Activated T-helper 1 cell treated with anti-CD3 and anti-CD28 coated beads, Interleukin-2, amount 50 U/mL, for 16 hours (primary cell): ENCODE measurements at places on chromosomes 2 and 18.

DNA sequence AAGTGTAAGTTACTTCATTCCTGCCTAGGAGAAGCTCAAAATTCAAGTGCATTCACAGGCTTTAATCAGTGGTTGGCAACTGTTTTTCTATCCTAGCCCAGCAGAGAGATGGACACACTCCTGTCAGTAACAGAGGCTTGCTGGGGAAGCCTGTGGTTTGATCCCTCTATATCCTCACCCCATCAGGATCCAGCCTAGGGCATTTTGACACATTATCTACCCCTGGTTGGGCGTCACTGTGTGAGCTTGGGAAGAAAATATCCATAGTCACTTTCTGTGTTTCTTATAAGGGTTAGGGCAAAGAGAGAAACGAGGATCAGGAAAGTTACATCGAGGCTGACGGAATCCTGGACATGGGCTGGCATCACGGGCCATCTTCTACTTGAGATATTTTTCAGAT, 10.0 kb downstream of the NT5DC4 start:
- DNase-seq, result no peak

DNA sequence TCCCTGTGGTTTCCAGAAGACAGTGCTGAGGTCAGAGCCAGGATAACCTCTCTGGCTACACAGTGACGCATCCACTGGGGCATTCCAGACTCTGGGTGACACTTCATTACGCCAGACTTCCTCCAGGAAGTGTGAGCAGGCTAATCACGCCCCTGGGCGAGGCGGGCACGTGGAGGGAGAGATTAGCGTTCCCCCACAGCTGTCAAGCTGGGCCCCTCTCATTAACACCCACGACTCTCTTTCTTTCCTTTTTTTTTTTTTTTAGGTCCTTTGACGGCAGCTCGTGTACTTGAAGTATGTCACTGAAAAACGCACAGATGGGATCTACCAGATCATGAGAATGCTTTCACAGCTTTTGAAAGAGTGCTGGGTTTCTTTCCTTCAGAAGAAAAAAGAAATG, 274.6 kb downstream of the AFF3 start:
- DNase-seq, result no peak

DNA sequence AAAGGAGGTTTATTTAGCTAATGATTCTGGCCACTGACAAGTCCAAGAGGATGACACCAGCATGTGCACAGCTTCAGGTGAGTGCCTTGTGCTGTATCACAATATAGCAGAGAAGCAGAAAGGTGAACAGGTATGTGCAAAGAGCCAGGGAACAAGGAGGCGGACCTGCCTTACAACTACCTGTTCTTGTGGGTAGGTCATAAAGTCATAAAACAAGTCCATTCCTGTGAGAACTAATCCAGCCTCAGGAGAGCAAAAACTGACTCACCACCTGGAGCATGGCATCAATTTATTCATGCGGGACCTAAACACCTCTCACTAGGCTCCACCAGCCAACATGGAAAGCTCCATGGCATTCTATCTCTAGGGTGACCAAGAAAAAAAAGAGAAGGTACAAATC, 234.2 kb downstream of the ASXL3 start:
- DNase-seq, result no peak

- DNase-seq, result no peak
Measured at GRCh38 chr2:127392133-127392827, 4.5 kb upstream of the MAP3K2 start.

- no peak for DNase-seq
Measured at GRCh38 chr2:8623958-8624591, 57.8 kb upstream of the ID2 start.

- no peak for DNase-seq
Measured at GRCh38 chr18:21636769-21637168, 24.7 kb downstream of the SNRPD1 start.

GRCh38 chr18:30457156-30457555, 585.4 kb downstream of the DSC3 start:
- no peak for DNase-seq

- no peak for DNase-seq
Measured at GRCh38 chr2:55947752-55948151, 24.2 kb upstream of the EFEMP1 start.

DNA sequence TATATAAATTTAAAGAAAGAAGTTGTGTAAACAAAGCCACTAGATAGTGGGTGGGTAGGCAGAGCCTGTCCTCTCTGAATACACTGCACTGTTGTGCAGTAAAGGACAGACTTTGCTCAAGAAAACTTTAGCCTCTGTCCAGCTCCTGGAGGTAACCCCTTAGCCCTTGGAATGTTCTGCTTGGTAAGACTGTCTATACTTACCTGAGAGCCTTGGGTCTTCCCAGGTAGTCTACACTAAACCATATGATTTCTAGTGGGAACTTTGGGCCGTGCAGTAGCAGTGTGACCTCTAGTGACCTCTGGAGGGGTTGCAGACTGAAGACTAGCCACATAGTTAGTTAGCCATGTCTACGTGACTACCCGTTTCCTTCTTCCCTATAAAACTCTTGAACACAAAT, 678.3 kb upstream of the NRXN1 start:
- no peak for DNase-seq

DNA sequence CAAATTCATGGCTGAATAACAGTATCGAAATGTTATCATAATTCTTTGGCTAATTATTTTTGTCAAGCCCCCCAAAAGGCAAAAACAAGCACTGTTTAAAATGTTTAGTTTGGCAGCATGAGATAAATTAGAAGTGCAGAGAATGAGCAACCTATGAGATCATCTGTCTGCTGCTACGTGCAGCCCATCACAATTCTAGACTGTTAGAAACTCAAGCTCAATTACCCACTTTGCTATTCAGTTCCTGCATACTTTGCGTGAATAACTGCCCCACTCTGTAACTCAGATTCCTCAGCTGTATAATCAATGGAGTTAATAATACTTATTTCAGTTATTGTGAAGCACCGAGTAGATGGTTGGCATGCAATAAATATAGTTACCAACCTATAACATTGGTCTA, 1181.9 kb downstream of the DPP10 start:
- DNase-seq, result no peak

DNA sequence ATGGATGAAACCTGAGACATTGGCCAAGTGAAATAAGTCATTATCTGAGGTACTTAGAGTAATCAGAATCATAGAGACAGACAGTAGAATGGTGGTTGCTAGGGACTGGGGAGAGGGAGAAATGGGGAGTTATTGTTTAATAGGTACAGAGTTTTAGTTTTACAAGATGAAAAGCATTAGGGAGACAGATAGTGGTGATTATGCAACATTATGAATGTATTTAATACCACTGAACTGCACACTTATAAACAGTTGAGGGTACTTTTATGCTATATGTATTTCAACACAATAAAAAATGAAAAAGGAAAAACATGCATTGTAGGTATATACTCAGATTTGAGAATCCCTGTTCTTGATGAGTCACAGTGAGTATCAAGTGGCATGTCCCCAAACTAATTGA, 59.7 kb downstream of the EPC2 start:
- DNase-seq, result no peak

DNA sequence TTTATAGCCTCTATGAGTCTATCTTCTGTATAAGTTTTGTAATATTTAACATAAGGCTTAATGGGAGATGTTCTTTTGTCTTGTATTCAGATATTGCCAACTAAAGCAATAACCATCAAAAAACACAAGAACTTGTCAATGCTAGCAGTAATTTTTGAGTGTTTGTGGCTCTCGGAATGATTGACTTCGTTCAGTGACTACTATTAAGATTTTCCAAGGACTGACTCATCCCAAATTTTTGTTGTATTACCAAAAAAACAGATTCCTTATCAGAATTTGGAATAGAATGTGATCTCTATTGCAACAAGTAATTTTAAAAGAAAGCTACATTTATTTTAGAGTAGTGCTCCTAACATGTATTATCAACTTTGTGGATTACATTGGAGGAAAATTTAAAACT, 8.1 kb downstream of the NABP1 start:
- DNase-seq, result no peak

DNA sequence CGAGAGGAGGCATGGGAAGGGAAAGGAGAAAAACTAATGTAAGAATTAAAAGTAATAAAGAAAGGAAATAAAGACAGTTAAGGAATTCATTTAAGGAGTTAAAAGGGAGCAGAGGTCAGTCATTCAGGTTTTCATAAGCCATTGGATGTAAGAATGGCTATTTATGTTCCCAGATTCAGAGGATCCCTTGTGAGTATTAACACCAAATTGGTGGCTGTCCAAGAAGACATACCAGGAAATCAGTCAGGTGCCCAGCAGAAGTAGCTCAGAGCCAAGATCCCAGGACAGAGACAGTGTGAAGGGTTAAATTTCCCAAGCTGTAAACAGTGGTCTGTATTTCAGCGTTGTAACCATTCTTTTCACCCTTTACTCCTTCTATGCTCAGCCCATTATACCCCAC, 550.4 kb downstream of the BCL11A start:
- DNase-seq, result no peak

GRCh38 chr2:21944536-21944935, 820.8 kb downstream of the TDRD15 start:
- no peak for DNase-seq

DNA sequence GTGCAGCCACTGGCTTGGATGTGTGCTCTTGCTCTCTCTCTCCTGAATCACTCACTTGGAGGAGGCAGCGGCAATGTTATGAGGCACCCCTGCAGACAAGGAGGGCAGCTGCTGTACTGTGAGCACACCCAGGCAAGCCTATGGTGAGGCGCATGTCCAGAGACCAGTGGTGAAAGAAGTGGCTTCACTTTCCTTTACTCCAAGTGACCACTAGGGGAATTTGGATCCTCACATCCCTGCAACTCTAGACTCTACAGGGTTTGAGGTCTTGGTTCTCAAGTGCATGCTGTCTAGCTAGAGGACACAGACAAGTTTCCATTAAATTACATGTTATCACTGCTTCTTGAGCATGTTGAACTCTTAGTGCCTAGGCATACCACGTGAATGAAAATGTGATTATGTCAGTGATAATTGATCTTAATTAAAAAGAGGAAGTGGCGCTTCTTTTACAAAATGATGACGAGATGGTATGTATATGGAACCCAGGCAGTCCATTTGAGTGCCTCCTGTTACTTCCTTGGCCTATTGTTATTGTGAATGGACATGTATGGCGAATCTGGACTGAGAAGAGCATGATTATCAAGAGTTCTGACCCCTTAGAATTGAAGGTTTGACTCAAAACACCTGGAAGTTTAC, 181.0 kb upstream of the CDH2 start:
- no peak for DNase-seq

- no peak for DNase-seq
Measured at GRCh38 chr18:40208958-40209357, 1746.1 kb upstream of the PIK3C3 start.

DNA sequence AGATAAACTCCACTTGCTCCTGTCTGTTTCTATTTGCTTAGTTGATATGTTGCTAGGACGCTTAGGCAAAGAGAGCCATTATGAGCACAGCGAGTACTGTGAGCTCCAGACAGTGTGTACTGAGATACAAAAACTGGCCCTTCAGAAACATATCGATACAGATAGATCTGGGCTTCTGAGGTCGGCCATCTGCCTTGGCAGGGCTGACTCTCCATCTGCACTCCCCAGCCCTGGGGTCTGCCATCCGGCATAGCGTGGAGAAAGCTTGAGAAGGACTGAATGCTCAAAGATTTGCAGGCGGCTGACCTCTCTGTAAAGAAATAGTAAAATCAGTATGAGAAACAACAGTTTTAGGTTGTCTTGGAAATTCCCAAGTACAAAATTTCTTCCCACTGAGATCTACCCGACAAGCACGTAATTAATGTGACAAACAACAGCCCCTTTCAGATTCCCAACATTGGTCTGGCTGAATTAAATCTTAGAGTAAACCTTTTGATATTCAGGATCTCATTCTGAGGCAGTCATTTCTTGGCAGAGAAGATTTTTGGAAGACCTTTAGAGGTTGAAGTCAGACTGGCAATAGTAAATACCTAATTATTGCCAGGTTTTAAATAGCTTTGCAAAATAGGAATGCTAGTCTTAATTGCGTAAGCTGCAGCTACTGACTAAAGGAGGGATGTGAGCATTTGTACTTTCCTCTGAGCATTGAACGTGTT, 127.4 kb downstream of the CHST9 start:
- DNase-seq, result no peak

GRCh38 chr18:48676756-48677368, 138.0 kb downstream of the CTIF start:
- peak; percentile 30 for DNase-seq

GRCh38 chr2:16747689-16748088, 82.1 kb upstream of the CYRIA start:
- no peak for DNase-seq

DNA sequence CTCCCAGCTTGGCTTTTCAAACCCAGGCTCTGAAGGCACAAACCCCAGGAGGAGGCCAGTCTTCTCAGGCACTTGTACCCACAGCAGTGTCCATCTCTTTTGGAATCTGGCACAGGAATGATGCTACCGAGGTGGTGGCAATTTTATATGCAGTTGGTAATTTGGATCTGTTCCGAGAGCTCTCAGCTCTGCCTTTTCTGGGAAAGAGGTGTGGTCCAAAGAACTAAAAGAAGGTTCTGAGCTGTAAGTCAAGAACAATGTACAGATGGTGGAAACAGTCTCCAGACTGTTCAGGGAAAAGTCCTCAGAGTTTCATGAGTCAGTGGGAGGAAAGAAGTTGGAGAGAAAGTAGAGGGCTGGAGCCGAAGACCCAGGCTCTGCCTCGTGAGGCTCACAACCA, 353.4 kb downstream of the TGIF1 start:
- no peak for DNase-seq

- DNase-seq, result no peak
Measured at GRCh38 chr2:169034256-169034655, 3.1 kb upstream of the ABCB11 start.

- DNase-seq, result no peak
Measured at GRCh38 chr2:83481436-83481835, 977.6 kb downstream of the SUCLG1 start.

GRCh38 chr2:33069894-33070651, 123.3 kb downstream of the LTBP1 start:
- DNase-seq, result no peak

DNA sequence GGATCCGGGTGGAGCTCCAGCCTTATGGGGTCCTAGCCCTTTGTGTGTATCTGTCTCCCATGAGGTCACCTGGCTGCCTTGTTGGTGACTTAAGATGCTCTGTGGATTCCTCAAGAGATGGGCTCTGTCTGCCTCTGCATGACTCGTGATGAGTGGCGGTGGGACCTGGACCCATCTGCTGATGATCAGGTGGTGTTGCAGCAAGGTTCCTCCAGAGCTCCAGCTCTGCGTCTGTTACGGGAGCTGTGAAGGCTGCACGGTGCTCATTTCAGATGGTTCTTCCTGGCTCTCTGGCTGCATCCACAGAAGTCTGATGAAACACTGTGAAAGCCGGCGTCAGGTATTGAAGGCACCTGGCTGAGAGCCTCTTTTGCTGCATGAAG, 2.4 kb downstream of the AGAP1 start:
- no peak for DNase-seq

DNA sequence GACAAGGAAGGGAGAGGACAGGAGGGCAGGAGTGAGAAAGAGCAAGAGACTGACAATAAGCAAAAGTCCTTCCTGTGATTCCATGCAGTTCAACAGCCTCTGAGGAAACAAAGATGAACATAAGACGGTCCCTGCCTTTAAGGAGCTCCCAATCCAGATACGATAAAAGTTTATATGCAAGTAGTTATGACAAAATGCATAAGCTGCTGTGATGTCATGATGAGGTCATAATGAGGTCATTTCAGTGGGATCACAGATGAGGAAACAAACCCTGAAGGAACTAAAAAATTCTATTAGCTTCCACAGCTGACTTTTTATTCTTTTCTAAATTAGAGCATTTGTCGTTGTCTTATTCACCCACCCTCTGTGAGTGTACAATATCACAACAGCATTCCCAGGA, 458.5 kb upstream of the ACVR2A start:
- DNase-seq, result no peak
